H1 (cell line): ENCODE measurements at places on chromosomes 6 and 20. TPM values are rescaled to one million over a fixed set of nuclear protein-coding genes. Genes with fewer than 3 reads are reported as not detected.

The OR14J1 gene
- not detected in 2 replicates for total RNA-seq

The REM1 gene
- not detected in 2 replicates for total RNA-seq

The CST2 gene
- total RNA-seq, result not detected in 2 replicates

DNA sequence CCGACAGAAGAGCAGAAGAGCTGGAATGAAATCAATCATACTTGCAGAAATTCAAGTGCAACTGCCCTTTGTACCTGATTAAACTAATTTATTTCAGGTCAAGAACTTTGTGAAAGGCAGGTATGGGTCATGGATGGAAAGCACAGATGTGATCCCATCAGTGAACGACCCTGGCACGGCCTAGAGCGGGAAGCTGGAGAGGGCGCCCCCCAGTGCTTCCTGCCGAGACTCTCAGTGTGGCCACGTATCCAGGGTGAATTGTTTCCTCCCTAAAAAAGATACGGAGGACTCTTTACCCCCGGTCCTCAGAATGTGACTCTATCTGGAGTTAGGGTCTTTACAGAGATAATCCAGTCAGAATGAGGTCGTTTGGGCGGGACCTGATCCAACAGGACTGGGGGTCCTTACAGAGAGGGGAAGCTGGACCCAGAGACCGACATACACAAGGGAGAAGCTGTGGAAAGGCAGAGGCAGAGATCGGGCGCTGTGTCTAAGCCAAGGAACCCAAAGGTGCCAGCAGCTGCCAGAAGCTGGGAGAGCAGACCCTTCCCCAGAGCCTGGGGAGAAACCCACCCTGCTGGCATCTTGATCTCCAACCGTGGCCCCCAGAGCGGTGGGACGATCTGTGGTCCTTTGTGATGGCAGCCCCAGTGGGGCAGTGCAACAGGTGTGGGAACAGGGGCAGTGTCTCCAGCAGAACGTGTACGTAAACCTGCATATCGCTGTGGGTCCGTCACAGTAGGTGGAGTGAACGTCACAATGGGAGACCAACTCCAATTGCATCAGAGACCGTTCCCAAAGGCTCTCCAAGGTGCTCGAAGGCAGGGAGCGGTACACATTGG is 91.9 kb downstream of the TAF4 start:
- H3K4me3 ChIP-seq, result no peak overlapping the region
- DNase-seq, result no peak
- H3K36me3 ChIP-seq, result no peaks in the 10 kb centered on the region
- no peaks in the 10 kb centered on the region for H3K4me1 ChIP-seq

DNA sequence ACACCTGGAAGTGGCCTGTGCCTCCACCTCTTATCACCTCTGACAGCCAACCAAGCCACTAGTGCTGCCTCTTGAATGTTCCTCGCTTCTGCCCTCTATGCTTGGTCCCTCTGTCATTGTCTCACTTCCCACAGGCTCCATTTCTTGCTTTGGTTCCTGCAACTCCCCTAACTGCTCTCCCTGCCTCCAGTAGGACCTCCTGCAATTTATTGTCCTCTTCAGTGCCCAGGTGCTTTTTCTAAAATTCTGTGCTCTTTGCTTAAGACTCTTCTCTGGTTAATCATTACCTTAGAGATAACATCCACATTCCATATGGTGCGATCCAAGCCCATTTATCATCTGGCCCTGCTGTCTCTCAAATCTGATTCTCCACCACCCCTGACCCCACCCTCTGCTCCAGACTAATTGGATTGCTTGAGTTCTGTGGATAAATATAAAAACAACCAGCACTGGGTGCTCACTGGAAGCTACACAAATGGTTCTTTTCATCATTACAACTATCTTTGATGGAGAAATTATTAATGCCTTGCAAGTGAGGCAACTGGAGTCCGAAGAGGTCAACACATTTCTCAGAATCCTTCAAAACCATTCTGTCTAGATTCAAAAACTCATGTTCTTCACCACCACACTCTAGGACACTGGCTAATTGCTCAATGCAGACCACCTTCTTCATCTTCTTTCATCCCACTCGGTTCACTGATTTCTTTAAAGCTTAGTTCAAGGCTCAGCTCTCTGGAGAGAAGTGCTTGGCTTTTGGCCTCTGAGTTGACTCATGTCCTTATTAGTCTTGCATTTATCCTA is 47.2 kb downstream of the FOXA2 start:
- H3K27ac ChIP-seq, result no peak overlapping the region
- H3K36me3 ChIP-seq, result no peaks in the 10 kb centered on the region
- no peak overlapping the region for H3K4me3 ChIP-seq
- no peaks in the 10 kb centered on the region for H3K4me1 ChIP-seq
- no peaks in the 10 kb centered on the region for H3K27me3 ChIP-seq

DNA sequence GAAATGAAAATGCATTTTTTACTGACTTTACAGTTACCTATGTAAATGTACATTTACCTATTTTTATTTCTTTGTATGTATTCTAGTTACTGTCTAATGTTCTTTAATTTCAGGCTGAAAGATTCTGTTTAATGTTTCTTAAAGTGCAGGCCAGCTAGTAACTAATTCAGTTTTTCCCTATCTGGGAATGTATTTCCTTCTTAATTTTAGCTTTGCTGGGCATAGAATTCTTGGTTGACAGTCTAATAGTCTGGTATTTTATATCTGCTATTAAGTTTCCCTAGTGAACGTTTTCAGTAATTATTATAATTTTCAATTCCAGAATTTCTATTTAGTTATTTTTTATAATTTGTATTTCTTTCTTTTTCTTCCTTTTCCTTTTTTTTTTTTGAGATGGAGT is 186.0 kb upstream of the NOX3 start:
- no peak for DNase-seq
- H3K27me3 ChIP-seq, result no peaks in the 10 kb centered on the region
- H3K4me1 ChIP-seq, result no peaks in the 10 kb centered on the region; the same call in 1 of the 2 replicates
